Upper lobe of right lung (tissue), 1 donor: ENCODE measurements at places on chromosomes 4 and X. TPM values are rescaled to one million over a fixed set of nuclear protein-coding genes. Genes with fewer than 3 reads are reported as not detected.

Gene PLP2
- 90.9 TPM for total RNA-seq

DNA sequence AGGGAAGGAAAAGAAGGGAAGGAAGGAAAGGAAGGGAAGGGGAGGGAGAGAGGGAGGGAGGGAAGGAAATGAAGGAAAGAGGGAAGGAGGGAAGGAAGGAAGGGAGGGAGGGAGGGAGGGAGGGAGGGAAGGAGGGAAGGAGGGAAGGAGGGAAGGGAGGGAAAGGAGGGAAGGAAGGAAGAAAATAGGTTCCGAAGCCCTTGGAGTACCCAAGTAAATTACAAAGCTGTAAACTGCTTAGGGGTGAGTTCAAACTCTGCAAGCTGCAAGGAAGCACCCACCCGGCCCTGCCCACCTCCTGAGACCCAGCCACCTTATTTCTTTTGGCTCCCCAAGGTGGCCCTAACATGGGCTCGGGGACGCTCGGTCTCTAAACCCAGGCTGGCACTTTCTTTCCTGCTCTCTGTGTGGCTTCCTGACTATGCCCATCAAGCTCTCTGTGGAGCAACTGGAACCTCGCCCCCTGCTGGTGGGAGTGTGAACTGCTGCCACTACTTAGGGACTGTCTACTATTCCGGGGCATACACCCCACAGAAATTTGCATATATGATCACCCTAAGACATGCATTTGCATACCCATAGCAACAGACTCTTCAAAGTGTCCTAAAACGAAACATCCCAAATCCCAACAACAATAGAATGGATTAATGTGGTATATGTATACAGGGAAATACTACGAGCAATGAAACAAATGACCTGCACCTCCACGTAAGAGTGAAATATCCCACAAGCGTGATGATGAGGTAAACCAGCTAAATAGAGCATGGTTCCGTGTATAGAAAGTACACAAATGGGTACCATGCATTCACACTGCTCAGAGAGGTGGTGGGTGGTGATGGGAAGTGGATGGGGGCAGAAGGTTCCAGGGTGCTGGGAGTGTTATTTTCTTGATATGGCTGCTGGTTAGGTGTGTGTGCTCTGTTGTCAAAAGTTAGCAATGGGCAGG lies 151.7 kb upstream of the TBL1X start:
- peak; percentile 75 for DNase-seq

Gene ZNF182
- 5.0 TPM for total RNA-seq

GRCh38 chr4:115770046-115770543 lies 656.7 kb upstream of the NDST4 start:
- DNase-seq: no peak

DNA sequence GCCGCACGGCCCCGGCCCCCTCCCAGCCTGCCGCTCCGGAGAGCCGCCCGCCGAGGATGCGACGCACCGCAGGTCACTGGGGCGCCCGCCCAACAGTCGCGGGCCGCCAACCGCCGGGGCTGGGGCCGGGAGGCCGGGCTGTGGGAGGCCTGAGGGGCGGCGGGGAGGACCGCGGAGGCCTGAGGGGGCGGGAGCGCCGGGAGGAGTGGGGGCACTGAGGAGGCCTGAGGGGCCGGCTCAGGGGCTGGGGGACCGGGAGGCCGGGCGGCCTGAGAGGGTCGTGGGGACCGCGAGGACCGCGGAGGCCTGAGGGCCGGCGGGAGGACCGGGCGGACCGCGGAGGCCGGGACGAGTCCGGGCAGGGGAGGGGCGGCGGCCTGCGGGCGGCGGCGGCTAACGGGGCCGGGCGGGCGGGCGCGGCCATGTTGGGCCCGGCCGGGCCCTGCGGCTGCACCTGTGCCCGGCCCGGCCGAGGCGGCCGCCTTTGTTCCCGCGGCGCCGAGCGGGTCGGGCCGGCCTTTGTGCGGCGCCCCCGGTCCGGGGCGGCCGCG lies 353 bp downstream of the NSD2 start:
- peak; percentile 77 for DNase-seq

Gene BGN
- total RNA-seq: 205 TPM

DNA sequence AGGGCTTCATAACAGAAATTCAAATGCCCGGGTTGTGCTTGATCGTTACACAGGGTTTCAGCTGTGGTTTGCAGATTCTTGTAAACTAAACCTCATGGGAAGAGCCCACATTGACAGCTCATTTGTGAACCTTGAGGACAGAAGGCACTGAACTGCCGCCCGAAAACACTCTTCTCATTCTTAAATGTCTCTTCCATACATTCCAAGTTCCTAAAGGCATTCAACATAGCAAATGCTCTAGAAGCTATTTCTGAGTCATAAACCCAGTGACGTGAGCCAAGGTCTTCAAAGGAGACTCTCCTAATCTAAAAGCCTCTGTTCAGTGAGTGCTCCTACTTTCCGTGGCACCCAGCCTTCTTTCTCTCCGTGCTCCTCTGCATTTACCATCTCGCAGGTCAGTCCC lies 737.8 kb upstream of the FRG1 start:
- no peak for DNase-seq

Gene MAGEA8
- total RNA-seq: not detected

Gene KANTR
- total RNA-seq: 12.6 TPM

DNA sequence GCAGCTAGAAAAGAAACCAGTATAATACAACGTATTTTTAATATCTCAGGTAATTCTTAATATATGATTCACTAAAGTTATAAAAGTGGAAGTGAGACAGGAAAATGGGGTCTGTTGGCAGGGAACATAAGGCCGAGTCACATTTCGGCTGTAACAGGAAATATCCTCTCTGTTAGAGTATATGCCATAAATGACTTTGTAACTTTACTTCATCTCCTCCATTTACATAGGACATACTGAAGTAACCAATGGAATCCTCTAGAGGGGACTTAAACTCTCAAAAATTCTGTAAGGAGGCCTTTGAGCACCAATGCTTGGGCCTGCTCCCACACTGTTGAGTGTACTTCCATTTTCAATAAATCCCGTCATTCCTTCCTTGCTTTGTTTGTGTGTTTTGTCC lies 71.3 kb downstream of the ANKRD17 start:
- DNase-seq: no peak

DNA sequence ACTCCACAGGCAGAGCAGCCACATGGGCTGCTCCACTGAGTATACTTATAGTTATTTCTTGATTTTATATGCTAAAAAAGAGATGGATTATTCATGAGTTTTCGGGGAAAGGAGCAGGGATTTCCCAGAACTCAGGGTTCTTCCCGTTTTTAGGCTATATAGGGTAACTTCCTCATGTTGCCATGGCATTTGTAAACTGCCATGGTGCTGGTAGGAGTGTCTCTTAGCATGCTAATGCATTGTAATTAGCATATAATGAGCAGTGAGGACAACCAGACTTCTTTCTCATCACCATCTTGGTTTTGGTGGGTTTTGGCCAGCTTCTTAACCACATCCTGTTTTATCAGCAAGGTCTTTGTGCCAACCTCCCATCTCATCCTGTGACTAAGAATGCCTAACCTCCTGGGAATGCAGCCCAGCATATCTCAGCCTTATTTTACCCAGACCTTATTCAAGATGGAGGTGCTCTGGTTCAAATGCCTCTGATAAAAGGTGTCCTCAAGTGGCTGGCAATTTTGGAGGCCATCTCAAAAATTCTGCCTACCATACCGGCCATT lies 213.0 kb upstream of the VEGFC start:
- DNase-seq: no peak

DNA sequence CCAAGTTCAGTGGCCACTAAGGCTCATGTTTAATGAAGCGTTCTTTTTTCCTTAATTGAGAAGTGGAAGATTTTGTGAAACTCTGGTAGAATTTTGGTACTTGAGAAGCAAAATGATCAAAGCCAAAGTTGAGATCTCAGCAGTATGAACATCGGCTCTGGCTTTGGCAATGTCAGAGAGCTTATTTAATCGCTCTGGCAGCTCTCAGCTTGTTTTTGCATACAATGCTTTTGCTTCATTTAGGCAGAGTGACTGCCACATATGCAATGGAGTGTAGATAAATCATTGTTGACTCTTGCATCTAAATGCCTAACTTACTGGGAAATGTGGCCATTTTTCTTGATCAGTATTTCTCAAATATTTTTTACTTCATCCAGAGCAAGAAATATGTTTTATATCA lies 135.7 kb downstream of the AASDH start:
- no peak for DNase-seq

GRCh38 chrX:104564921-104565703 lies 887 bp upstream of the IL1RAPL2 start:
- no peak for DNase-seq

DNA sequence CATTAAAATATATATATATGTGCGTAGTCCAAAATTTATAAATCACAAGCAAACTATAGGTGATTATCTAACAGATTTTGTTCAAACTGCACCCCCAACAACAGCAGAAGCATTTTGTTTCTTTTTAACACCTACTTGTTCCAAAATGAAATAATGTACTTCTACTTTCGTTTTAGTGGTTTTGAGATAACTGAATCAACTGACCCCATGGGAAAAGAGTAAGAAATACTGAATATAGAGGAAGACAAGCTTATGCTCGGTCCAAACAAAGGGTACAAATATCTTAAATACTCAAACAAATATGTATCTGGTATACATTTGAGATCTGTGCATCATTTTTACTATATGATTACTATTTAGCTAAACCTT lies 22.4 kb downstream of the MAP7D3 start:
- DNase-seq: no peak

GRCh38 chrX:49761481-49761880 lies 65.7 kb upstream of the PAGE1 start:
- no peak for DNase-seq

GRCh38 chr4:70515367-70516250 lies 2.8 kb upstream of the AMTN start:
- no peak for DNase-seq

Gene BCLAF3
- 15.4 TPM for total RNA-seq

DNA sequence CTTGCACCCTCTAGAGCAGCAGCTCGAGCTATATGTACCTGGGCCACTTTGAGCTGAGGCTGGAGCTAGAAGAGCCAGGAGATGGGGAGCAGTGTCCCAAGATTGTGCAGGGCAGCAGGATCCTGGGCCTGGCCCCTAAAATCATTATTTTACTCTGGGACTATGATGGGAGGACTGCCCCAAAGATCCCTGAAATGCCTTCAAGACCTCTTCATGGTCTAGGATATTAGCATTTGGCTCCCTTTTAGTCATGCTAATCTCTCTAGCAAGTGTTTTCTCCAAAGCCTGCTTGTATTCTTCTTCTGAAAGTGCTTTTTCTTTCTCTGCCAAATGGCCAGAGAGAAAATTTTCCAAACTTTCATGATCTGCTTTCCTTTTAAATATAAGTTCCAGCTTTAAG lies 211.6 kb downstream of the PARM1 start:
- no peak for DNase-seq

DNA sequence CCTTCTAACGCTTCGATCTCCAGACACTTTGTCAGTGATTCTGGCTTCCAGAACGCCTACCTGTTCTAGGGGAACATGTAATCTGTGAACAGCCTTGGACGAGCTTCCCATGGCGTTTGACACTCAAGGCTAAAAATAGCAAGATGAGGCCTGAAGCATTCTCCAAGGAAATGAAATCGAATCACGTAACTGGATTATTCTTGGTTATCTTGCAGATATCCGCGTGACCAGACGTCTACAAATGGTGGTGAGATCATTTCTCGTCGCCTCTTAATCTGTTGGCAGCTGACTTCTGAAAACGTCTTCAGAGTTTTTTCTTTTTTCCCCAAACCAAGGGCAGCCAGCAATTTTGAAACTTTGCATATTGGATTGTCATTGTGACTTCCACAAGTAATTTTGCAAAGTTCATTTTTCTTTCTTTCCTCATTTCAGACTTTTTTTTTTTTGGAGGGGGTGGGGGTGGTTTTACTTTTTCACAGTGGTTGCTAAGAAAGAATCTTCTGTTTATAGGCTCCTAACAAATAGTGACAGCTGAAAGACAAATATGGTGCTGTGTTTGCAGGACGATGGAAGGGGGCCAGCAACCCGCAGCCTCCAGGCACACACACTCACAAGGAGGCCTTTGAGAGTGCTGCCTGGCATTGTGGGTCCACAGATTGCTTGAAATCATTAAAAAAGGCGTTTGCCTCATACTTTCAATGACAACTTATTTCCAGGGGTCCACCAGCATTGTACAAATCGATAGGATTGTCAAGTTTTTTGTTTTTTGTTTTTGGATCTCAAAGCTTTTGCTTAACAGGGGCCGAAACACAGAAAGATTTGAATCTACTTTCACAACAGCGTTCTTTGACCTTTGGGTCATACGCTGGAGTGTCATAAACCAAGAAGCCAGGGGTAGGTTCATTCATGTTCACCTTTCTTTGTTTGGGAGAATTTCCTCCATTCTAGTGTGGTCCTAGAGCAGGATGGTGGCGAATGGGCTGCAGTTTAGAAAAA lies 32.4 kb upstream of the PDLIM3 start:
- DNase-seq: no peak

GRCh38 chrX:2828344-2828958 lies at the start of gene GYG2:
TSS of gene GYG2 (plus strand) at chrX:2828930. CDS start at chrX:2830189, 1,259 bp downstream.
- DNase-seq: no peak

DNA sequence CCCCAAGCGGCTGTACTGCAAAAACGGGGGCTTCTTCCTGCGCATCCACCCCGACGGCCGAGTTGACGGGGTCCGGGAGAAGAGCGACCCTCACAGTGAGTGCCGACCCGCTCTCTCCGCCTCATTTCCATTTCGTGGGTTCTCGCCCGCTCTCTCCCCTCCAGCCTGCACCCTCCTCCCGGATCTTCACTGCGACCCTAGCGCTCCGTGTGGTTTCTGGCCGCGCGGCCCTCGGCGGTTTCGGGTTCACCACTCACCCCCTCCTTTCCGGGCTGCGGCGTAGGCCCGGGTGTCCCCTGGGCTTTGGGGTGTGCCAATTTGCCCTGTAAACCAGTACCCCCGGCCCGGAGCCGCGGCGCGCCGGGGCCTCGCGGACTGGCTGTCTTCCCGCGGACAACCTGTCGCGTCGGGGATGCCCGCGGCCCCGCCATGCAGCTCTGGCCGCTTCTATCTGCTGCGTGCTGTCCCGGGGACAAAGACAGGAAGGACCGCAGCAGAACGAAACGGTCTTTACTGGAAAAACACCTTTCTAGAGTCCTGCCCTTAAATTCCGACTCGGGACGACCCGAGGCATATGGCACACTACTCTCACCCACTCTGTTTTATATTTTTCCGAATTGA lies 737 bp downstream of the FGF2 start:
- peak; percentile 66 for DNase-seq

DNA sequence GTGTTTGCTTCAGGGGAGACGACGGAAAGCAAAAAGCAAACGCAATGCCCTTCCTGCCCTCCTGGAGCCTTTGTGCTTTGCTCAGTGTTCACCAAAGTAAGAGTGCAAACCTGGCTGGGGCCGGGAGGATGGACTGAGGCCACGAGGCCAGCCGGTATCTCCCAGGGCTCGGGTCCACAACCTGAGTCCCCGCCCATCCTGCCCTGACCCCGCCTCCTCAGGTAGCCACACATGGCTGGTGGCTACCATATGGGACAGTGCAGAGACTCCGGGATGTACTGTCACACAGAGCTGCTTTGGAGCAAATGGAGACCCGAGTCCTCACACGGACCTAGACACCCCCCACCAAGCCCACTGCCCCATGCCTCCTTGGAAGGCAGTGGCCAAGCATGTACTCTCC lies 4.8 kb downstream of the ATP2B3 start:
- no peak for DNase-seq

DNA sequence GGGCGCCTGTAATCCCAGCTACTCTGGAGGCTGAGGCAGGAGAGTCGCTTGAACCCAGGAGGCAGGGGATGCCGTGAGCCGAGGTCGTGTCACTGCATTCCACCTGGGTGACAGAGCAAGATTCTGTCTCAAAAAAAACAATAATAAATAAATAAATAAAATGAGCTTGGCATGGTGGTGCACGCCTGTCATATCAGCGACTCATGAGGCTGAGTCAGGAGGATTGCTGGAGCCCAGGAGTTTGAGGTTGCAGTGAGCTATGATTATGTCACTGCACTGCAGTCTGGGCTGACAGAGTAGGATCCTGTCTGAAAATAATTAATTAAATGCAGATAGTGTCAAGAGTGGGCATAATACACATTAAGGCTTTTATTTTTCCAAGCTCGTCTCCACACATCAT lies 77.5 kb downstream of the DHRSX start:
- DNase-seq: no peak
